ENCODE measurements at places on chromosomes 3 and 15.

DNA sequence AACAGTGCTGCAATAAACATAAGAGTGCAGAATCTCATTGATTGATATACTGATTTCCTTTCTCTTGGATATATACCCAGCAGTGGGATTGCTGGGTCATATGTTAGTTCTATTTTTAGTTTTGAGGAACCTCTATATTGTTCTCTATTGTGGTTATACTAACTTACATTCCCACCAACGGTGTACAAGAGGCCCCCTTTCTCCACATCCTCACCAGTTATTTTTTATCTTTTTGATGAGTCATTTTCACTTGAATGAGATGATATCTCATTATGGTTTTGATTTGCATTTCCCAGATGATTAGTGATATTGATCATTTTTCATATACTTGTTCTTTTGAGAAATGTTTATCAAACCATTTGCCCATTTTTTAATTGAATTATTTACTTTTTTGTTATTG lies 12.4 kb upstream of the IREB2 start:
- DNase-seq = no peak

DNA sequence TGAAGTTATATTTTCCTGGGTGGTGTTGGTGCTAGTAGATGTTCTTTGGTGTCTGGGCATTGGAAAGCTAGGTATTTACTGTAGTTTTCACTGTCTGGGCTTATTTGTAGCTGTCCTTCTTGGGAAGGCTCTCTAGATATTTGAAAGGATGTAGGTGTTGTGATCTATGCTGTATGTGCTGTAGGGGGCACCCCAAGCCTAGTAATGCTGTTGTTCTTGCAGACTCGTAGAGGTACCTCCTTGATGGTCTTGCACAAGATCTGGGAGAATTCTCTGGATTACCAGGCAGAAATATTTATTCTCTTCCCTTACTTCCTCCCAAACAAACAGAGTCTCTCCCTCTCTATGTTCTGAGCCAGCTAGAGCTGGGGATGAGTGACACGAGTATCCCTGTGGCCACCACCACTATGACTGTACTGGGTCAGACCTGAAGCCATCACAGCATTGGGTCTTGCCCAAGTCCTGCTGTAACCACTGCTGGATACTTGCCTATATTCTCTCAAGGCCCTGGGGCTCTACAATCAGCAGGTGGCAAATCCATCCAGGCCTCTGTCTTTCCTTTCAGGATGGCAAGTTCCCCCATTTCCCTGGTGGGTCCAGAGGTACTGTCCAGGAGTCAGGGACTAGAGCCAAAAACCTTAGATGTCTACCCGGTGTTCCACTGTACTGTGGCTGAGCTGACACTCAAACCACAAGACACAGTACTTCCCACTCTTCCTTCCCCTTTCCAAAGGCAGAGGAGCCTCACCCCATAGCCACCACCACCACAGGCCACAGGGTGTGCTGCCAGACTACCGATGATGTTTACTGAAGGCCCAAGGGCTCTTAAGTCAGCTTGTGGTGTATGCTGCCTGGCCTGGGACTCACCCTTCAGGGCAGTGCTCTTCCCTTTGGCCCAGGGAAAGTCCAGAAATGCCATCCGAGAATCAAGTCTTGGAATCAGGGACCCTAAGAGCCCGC lies 195.2 kb upstream of the DPPA4 start:
- DNase-seq = peak; percentile 66

DNA sequence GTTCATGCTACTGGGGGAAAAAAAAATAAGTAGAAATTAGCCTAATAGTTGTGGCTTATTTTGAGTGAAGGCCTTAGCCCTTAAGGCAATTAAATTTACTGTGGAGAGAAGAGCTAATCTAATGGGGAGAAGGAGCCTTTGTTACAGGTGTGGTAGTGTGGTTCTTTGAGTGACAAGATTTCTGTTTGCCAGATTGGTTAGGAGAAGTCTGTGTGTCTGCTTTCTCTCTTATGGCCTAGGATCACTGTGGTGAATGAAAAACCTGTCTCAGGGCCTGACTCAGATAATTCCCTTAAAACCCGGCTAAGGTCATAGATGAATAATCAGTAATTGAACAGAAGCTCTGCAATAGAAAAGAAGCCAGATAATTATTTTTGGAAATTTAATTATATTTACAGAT lies 27.0 kb downstream of the OPA1 start:
- no peak for DNase-seq

GRCh38 chr15:38028869-38029268 lies 94.4 kb downstream of the TMCO5A start:
- no peak for DNase-seq

- DNase-seq = no peak
These were observed 138.7 kb upstream of the TGFBR2 start for GRCh38 chr3:30467596-30468238.

DNA sequence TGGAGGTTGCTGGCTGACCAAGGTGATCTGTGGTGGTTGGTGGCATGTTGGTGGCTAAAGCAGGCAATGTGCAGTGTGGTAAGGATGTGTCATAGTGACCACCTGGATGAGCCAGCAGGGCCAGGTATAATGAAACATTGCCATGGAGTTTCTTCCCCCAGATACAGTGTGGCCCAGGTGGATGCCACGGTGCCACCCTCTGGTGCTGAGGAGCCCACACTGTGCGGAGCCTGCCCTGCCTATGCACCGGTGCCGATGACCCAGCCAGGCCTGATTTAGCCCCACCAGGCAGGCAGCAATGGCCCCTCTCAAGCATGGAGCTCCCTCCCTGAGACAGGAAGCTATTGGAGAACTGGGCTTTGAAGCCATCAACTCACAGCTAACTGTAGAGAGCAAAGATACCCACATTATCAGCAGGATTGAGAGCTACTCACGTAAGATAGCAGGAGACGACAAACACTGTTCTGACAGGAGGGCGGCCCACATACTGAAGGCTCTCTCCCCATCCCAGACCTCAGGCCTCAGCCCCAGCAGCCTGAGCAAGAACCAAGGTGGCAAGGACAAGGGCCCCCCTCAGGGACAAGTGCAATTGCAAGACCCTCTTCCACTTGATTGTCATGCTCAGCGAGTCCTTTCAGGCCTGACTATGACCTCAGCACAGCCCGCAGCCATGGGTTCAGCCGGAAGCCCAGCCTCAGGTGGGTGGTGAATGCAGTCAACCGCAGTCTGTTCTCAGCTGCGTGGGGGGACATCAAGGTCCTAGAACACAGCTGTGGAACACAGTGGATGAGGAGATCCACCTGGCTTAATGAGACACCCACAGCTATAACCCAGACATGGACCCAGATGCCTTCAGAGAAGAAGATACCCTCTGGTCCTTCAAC lies 82.8 kb upstream of the CDV3 start:
- no peak for DNase-seq

DNA sequence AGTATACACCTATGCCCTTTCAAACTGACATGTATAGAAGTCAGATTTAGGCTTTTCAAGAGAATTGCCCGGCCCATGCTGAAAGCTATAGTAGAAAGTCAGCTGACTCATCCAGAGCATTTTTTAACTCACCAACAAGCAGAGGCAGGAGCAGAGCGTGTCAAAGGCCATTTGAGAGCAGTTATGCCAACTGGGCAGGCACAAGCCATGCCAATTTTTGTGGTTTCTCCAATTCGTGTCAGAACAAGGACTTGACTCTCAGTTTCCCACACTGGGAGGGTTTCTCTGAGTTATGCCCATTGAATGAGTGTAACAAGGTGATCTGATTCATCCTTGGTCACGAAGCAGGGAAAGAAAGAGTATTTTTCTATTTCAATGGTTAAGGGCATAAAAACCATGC lies 403.3 kb upstream of the THBS1 start:
- no peak for DNase-seq

DNA sequence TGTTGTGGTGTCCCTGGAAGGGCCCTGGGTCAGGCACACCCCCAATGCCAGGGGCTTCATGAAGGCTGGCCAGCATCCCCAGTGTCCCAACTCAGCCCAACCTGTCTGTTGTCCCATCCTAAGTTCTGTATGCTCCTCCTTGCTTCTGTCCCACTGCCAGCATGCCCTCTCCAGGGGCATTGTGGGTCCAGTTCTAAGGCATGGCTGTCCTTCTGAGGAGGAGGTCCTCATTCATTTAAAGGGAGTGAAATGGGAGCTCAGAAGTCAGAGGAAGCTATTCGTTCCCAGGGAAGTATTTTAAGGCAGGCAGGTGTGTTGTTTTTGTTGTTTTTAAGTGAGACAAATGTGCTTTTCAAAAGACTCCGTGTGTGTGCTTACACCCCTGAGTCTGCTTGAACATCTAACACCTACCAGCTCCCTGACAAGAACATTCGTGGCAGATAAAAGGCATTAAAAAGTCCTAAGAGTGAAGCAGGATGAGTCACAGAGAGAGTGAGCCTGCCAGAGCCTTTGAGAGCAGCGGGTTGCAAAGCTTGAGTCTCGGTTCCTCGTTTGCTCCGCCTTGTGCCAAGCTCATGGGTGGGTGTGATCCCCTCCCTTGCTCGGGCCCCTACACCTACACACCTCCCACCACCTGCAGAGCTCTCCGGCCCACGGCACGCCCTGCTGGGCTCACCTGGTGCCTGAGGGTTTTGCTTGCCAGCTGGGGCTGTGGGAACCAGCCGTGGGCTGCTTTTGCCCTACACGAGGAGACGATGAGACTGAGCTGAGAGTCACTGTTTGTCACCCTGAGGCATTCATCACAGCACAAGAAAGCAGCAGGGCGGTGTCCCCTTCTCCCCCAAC lies 183.4 kb upstream of the TOPAZ1 start:
- DNase-seq = peak; percentile 22

- peak; percentile 77 for DNase-seq
These were observed 116.1 kb upstream of the IL12A start for GRCh38 chr3:159872374-159873109.

- peak; percentile 83 for DNase-seq
These were observed 23.6 kb downstream of the CRTC3 start for GRCh38 chr15:90553248-90553745.

DNA sequence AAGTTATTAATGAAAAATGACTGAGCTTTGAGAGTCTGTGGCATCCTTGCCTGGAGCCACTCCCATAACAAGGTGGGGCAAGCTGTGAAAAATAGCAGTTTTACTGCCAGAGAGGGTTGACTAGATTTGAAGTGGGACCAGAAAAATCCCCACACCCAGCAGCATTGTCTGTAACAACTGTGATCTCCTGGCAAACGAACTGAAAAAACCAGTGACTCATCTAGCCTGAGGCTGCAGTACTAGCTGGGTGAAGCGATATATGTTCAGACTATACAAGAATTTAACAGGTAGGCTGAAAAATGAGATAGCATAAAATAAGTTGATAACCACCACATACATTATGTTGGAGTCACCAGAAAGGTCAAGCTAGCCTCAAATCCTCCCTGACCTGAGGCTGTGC lies 64.0 kb downstream of the DPH6 start:
- peak; percentile 58 for DNase-seq

GRCh38 chr3:78880603-78881461 lies 887.0 kb downstream of the ROBO1 start:
- no peak for DNase-seq

GRCh38 chr3:126512026-126512425 lies 5.5 kb downstream of the UROC1 start:
- DNase-seq = no peak

GRCh38 chr3:132522353-132522752 lies 74.7 kb upstream of the ACKR4 start:
- DNase-seq = no peak

GRCh38 chr15:96345560-96346399 lies 15.3 kb downstream of the NR2F2 start:
- DNase-seq = no peak

- no peak for DNase-seq
These were observed 220.7 kb upstream of the GAP43 start for GRCh38 chr3:115402651-115403050.

DNA sequence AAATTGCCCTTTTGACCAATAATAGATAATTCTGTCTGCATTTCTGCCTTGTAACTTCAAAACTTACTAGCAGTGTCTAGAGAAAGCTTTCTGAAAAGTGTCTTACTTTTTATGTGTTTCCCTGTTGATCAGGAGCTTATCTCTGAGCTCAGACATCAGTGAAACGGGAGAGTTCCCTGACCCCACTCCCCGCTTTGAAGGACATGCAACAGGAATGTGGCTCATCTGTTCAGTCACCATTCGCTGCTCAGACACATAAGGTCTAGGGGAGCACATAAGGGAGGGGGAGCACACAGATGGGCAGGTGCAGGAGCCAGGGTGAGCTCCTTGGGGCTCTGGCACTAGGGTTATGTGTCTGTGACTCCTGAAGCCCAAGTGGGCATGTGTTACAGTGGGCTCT lies 205.0 kb downstream of the FEZF2 start:
- no peak for DNase-seq

DNA sequence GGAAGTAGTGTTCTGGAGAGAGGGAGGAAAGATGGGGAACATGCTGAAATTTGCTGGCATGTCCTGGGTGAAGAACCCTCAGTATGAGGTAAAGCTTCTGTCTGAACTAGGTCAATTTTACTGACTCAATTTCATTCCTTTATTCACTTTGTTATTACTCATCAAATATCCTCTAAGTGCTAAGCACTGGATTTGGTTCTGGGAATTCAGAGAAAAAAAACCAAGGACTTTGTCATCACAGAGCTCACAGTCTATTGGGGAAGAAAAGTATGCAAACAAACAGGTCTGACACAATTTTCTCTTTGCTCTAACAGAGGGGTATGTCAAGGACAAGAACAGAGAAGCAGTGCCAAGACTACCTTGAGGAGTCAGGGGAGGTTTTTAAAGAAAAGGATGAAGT lies 68.0 kb downstream of the TFG start:
- no peak for DNase-seq

GRCh38 chr3:126467611-126467955 lies 8.1 kb downstream of the ZXDC start:
- no peak for DNase-seq

DNA sequence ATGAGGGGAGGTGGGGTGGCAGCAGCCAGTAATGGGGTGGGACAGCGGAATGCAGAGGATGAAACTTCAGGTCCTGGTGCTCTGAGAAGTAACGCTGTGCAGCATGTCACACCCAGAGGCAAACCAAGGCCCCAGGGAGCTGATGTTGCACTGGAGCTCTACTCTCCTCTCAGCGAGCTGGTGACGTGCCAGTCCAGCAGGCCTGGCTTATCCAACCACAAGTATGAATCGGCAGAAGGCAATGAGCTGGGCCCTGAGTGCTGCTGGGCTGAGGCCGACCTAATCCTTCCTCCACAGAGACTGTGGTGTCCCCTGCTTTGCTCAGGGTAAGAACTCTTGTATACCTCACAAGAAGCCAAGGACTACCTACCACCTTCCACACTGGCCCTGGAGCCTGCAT lies 30.5 kb downstream of the CD86 start:
- no peak for DNase-seq

GRCh38 chr3:195009616-195010015 lies 261.3 kb downstream of the XXYLT1 start:
- no peak for DNase-seq

GRCh38 chr15:48395521-48396011 lies 64.3 kb downstream of the DUT start:
- DNase-seq = peak; percentile 93
